ENCODE measurements at places on chromosomes 16 and 17. TPM values are rescaled to one million over a fixed set of nuclear protein-coding genes. Genes with fewer than 3 reads are reported as not detected.

Gene NOD2
- total RNA-seq, result 7.3 TPM

Gene IGSF6
- total RNA-seq, result not detected

Gene TM4SF5
- not detected for total RNA-seq

Gene CFAP97D1
- not detected for total RNA-seq

Gene KIF18B
- total RNA-seq, result 42.8 TPM
